AML-193 (cell line): ENCODE measurements at places on chromosomes 2 and 18.

DNA sequence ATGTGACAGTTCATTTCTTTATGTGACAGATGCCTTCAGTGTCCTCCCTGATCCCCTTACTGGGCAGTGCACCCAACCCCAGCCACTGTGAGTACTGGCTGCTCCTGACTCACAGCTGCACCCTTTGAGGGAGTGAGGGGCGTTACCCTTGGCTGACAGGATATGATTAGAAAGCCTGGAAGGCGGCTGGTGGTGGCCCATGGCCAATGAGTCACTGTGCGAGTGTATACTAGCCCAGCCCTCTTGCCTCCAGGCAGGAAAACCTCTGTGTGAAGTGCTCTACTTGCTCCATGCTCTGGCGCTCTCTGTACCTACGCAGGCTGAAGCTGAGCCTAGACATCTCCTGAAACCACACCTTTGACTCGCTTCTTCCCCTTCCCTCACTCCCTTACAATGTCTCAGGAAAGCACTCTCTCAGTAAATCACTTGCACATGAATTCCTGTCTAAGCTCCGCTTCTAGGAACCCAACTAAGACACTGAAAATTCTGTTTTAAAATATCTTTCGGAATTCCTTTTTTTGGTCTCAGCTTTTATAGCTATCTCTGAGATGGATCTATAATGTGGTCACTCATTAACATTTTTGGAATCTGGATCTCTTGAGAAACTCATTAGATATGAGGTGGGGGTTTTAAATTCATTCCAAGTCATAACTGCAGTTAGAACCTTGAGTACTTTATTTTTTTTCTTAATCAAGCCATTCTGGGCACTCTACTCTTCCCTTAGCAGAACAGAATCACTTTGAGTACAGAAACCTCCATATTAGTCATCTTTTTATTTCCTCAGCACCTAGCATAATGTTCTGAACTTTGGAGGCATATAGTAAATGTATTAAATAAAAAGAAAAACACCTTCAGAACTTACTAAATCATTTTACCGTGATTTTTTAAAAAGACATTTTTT, 25.3 kb upstream of the STAM2 start:
- no peak for DNase-seq

GRCh38 chr2:61658841-61659780, 121.0 kb upstream of the XPO1 start:
- DNase-seq, result peak; percentile 56

- DNase-seq, result peak; percentile 68
Observed at GRCh38 chr2:196247114-196247975, 76.0 kb upstream of the STK17B start.

DNA sequence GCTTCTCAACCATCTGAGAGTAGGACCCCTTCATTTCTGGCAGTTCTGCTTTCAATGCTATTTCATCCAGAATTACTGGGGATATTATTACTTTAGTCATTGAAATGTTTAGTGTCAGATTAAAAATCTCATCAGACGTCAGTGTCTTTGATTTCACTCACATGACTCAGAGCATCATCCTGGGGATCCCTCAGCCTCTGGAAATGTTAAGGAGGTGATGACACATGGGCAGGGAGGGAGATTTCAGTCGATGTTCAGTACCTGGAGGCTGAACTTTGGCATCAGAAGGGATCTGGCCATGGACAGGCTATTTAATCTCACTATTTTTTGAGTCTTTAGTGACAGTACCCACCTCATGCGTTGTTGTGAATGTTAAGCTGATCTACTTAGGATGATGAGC, 39.1 kb downstream of the OSBPL6 start:
- no peak for DNase-seq

GRCh38 chr2:216716109-216716508, 20.8 kb upstream of the IGFBP5 start:
- DNase-seq, result no peak
